ENCODE measurements at places on chromosomes 5 and 9. TPM values are rescaled to one million over a fixed set of nuclear protein-coding genes. Genes with fewer than 3 reads are reported as not detected.

DNA sequence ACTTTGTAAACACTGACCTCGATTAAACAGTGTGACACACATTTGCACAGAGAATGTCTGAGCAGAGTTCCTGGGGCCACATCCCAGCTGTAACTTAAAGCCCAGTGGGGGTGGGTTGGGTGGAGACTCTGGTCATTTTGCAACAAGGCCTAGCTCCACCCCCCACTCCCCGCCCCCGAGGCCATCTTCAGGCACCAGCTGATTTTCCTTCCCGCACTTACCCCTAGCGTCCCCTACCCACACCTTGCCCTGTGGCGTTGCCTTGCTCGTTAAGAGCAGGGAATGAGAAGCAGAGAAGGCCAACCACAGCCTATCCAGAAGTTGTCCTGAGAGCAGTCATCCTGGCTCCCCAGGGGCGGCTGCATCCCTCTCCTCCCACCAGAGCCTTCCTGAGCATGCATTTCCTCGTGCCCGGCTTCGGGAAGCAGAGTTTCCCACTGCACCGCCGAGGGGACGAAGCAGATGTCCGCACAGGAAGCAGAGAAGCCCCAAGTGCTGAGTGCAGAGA lies 101.7 kb upstream of the SARDH start:
- DNase-seq, result peak; percentile 78

GRCh38 chr5:143206196-143207053 lies 197.1 kb downstream of the NR3C1 start:
- DNase-seq, result no peak

DNA sequence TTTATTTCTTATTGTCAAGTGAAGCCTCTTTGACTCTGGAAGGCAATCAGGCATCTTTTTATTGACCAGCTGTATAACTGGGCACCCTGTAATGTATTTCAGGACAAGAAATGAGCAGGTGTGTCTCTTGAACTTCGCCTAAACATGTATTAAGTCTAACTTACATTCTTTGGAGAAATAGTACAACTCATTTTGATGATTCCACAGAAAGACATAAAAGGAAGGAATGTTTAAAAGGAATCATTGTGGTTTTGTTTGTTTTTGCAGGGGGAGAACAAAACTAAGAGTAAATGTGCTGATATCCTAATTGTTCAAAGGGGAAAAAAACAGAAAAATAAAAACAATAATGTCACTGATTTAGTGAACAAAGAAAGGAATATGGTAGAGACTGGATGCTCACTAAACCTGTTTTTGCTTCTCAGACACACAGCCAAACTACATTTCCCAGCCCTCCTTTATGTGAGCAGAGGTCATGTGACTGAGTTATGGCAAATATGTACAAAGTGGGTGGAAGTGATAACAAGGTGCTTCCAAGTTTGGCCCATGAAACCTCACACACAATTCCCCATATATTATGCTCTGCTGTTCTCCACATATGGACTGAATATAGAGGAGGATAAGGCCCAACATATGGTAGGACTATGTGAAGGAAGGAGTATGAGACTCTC lies 150.6 kb upstream of the ACOT12 start:
- DNase-seq, result no peak

DNA sequence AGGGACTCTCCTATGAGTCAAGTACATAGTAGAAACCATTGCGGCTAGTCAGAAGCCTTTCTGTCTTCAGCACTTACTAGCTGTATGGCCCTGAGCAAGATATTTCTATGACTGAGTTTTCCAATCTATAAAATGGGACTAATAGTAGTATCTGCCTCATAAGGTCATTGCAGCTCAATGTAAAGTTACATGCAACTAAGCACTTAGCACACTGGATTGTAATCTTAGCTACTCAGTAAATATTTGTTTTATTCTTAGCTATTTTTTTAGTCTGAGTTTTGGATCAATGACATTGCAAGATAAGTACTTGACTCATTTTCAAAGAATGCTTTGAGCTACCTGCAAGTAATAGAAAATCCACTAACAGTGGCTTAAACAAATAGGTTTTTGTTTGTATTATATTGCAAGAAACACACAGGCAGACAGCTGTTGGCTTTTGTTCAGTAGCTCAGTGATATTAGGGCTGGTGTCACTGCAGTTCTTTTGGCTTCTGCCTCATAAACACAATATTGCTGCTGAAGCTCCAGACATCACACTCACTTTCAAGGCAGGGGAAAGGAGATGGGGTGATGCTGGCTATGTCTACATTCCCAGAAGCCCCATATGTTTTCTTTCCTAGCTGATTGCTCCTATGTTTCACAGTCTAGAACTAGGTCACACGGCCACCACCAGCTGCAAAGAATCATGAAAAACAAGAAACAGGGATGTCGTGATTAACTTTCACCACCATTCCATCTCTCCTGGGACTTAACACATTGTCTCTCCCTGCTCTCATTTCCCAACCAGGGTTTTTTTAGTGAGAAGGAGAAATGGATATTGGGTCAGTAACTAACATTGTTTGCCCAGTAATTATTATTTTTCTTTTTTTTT lies 26.9 kb upstream of the FAT2 start:
- DNase-seq, result no peak

- DNase-seq, result no peak
Measured at GRCh38 chr9:123318202-123318601, 37.8 kb upstream of the CRB2 start.

DNA sequence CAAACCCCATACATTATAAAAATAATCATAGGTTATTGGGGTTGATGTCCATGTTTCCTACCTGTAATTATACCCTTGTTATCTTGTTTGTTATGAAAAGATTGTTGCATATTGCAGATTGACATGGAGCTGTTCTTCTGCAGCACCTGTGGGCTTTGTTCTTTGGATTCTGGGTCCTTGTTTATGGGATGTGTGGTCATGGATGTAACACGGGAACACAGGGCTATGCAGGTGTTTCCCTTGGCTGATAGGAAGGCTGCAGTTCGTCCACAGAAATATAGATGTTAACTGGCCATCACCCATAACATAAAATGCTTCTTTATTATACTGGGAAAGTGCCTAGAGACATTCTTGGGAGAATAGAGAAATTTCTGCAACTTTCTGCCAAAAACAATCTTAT lies 77.9 kb downstream of the FBXL7 start:
- DNase-seq, result no peak

DNA sequence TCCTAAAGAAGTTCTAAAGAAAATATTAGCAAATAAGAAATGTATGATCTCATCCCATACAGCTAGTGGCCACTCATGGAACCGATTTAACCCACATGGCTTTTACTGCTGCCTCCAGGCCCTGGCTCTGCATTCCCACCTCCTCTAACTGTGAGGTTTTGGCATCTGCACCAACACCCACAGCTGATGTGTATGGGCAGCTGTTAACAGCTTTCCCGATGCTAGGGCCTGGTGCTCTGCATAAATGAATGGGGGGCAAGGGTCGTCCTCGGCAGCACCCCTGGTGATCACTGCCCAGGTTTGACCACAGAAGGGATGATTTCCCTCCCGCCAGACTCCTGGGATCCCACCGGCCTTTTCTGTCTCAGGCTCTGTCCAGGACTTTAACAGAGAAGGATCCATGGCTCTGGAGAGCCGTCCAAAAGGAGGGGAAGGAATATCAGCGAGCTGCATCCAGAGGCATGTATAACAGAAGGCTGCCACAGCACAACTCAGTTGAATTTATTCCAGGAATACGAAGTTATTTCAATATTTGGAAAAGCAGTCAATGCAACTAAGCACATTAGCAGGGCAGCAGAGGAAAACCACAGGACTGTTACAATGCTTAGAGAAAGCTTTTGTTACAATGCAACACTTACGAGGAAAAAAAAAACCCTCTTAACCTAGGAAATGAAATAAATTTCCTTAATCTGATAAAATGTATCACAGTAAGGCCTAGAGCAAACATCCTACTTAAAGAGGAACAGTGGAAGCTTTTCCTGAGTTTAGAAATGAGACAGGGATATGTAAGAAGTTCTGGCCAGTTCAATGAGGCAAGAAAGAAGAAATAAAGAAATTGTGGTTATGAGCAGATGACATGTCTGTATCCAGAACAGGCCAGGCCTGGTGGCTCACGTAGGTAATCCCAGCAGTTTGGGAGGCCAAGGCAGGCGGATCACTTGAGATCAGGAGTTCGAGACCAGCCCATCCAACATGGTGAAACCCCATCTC lies 63.1 kb downstream of the NACC2 start:
- no peak for DNase-seq

DNA sequence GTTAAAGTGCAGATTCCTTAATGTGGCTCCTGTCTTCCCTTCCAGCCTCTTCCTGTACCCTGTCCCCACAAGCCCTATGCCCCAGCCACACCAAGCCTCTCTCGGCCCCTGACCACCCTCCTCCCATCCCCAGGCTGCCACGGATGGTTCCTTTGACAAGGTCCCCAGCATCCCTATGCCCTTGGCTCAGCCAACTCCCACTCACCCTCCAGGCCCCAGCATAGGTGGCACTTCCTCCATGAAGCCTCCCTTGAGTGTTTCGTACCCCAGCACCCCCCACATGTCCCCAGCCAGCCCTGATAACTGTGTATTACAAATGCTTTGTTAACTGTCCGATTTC lies 115.5 kb upstream of the TBC1D2 start:
- DNase-seq, result no peak

DNA sequence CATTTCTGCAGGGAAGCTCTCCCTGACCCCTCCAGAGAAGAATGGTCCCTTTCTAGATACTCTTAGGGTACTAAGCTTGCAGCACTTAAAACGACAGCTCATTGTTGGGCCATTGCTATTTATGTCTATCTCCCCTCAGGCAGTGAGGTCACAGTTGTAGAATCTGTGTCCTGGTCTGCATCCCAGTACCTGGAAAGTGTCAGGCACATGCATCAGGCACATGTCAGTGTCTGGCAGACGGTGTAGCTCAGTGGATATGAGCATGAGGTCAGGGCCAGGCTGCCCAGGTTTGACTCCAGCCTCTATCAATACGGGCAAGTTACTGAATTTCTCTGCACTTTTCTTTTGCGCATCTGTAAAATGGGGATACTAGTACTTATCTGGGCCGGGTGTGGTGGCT lies 22.2 kb upstream of the EEIG1 start:
- no peak for DNase-seq

- no peak for DNase-seq
Measured at GRCh38 chr5:37664551-37664950, 175.3 kb downstream of the GDNF start.

GRCh38 chr9:99184110-99184474 lies 37.6 kb downstream of the ALG2 start:
- DNase-seq, result no peak

- DNase-seq, result no peak
Measured at GRCh38 chr9:38089387-38090165, 20.5 kb upstream of the SHB start.

GRCh38 chr9:134158753-134159392 lies 5.5 kb downstream of the RNU6ATAC start:
- no peak for DNase-seq

DNA sequence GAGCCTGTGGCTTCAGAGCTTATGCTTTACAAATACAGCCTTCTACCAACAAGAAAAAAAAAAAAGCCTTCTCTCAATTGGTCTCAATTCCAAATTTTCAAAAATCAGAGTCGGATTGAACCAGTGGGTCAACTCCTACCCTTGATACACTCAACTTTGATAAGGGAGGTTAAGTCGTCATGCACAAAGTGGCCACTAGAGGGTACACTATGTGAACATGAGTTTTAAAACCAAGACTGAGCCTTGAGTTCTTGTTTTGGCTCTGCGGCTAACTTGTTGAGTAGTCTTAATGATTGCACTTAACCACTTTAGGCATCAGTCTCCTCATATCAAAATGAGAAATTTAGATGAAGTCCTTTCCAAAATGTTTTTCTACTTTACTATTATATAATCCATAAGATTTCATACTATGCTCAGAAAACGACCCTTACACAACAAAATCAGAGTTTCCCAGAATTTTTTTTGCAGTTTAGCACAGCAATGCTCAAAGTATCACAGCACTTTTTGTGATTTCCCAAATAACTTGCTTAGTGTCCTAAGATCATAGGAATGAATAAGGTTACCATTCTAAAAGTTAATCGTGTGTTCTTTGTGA lies 92.9 kb upstream of the MTAP start:
- DNase-seq, result peak; percentile 70

DNA sequence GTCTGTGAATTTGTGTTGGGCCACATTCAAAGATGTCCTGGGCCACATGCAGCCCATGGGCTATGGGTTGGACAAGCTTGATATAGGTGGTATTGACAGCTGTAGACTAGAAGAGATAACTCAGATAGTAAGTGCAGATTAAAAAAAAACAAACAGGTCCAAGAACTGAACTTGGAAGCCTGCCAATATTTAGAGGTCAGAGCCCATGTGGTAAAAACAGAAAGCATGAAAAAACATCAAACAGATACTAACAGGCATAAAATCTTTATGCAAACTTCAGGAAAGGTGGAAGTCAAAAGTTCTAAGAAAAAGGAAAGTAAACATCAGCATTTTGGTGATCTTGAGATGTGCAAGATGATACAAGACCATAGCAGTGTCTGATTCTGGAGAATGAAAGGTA lies 155.1 kb upstream of the NR4A3 start:
- DNase-seq, result no peak

DNA sequence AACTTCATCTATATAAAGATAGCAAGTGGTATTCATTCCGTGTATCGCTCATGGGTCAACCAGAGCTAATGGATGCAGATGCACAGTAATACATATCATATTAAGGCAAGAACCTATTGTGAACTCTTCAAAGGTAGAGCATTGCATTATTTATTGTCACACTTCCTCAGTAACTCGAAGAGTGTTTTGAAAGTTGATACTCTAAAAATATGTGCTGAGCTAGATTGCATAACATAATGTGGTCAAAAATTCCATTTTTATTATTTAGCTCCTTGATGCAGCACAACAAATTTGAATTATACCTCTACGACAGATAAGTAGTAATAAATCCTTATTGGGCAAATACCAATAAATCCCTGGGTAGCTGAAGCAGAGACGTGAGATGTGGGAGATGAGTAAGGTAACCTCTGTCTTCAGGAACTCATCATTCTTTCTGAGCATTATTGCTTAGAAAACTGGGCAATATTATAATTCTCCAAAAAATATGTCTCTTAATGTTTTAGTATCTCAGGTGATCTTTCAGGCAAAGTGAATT lies 70.3 kb downstream of the CDH18 start:
- DNase-seq, result no peak

DNA sequence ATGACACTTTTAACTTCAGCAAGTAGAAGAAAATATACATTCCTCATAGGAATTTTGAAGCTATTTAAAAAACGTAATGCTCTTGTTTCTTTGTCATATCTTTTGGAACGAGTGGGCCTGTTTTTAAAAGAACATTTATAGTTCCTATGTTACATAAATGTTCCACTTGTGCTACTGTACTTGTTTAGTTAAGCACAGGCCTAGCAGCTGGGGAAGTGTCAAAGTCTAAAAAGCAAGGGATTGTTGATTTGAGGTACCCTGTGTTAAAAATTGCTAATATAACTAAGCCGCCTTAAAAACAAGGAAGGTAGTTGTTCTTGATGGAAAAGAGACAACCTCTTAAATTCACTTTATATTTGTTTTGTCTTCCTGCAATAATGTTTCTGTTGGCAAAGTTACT lies 27.2 kb upstream of the ELL2 start:
- DNase-seq, result no peak

INSL6 gene
- total RNA-seq, result not detected

PCDHGC3 gene
- total RNA-seq, result 40.1 TPM

TTC1 gene
- total RNA-seq, result 41.0 TPM

MYOT gene
- not detected for total RNA-seq

CAMK4 gene
- 33.7 TPM for total RNA-seq

ZNF483 gene
- 6.5 TPM for total RNA-seq

C9orf153 gene
- 0.27 TPM for total RNA-seq

ARID3C gene
- not detected for total RNA-seq

KIAA0825 gene
- total RNA-seq, result 1.2 TPM

C7 gene
- not detected for total RNA-seq

NME5 gene
- total RNA-seq, result 0.71 TPM
